ENCODE measurements at places on chromosomes 2 and 18. TPM values are rescaled to one million over a fixed set of nuclear protein-coding genes. Genes with fewer than 3 reads are reported as not detected.

Gene IL36A
- not detected for total RNA-seq

Gene MYO5B
- total RNA-seq, result 9.3 TPM

Gene MYO3B
- 0.63 TPM for total RNA-seq

Gene C1GALT1C1L
- total RNA-seq, result not detected

Gene TUBA3E
- 0.13 TPM for total RNA-seq

Gene ZAP70
- total RNA-seq, result 0.22 TPM

DNA sequence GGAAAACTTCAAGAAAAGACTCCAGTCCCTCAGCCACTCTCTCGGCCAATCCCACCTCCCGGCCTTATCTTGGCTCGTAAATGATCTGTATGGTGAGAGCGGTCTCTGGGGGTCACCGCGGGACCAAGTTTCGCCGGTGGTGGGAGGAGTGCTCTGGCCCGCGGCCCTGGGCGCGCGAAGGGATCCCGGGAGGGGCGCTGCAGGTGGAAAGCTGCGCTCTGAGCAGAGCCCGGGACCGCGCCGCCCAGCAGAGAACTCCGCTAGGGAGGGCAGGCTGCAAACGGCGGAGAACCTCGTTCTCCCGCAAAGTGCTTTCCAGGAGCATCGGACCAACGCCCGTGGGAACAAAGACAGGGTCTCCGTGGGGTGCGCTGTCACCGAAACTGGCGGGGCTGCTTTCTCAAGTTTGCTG, 622 bp downstream of the LRP2 start:
- DNase-seq, result peak; percentile 53

- peak; percentile 68 for DNase-seq
These were observed 467.7 kb downstream of the EPHA4 start for GRCh38 chr2:221104361-221104811.

- DNase-seq, result no peak
These were observed 96.3 kb downstream of the C18orf54 start for GRCh38 chr18:54453996-54454395.

DNA sequence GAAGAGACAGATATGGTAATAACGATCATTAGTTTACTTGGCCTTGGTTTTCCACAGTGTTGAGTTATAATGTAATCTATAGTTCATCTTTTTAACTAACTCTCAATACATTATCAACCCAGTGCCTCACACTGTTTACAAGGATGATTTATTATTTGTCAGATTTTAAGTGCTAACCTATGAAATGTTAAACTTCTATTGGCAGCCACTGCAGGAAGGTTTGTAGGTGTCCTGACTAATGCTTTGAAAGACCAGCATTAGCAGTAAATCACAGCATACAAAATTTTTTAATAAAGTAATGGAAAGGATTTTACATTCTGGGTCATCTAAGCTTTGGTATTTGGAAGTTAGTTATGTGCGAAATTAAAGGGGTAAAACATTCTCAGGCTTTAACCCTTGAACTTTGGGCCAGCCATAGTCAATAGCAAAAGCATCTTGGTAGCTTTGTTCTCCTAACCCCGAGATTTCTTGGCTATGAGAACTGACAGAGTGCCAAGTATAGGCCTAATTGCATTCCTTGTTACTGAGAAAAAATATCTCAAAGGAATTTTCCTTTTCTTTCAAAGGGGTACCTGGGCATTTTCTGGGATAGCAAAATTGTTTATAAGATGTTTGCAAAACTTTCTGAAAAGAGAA, 30.6 kb downstream of the SPATS2L start:
- DNase-seq, result no peak

DNA sequence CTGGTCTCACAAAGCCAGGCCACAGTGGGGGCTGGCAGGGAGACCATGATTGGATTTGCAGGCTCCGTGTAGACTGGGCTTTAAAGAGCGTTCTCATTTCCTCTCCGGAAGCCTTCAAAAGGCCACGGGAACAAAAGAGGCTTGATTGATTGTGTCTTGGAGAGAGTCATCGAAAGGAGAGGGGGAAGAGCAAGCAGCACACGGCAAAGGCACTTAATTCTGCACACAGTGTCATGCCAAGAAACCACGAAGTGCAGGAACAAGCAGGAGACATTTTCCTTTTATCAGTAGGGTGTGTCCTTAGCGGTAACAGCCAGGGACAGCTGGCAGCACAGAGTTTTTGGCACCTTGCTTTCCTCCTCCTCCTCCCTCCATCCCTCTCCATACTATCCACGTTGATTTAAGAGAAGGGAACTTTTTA, 47.7 kb downstream of the GLI2 start:
- no peak for DNase-seq

DNA sequence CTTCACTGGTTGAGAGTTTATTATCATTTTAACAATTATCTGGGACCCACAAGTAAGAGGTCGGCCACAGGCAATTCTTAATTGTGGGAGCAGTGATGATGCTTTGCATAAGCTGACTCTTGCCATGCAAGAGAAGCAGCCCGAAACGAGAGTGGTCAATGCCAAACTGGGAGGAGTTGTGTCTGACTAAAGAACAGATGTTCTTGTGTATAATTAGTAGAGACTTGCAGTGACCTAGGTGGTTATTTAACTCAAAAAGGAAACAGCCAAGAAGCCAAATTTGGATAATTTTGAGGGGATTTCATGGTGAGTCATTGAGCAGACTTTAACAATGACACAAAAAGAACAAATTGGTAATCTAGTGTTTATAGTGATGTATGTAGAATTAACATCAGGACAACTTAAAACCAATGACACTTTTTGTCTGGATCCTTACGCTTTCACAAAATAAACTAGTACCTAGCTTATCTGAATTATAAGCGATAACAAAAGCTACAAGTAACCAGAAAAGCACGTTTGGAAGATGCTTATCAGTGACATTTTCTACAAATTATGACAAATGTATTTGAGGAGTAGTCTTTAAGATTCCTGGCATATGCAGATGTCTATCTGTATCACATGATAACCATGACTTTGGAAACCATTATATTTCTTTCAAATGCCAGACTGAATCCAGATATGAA, 184.7 kb upstream of the DLGAP1 start:
- no peak for DNase-seq

DNA sequence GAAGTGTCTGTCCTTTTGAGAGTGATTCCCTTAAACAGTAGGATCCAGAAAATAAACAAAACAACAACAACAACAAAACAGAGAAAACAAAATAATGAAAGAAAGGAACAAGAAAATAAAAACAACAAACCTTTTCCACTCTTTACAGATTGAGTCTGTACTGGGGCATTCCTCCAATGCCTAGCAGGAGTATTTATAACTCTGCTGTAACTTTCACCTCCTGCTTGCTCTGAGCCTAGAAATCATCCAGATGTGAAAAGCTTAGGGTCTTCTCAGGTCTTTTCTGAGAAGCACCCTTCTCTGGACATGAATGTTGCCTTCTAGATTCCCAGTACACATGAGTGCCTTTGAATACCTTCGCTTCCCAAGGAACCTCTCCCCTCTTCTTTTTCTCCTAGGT, 1239.4 kb downstream of the CNTNAP5 start:
- DNase-seq, result no peak

GRCh38 chr18:76553715-76554546, 58.9 kb upstream of the ZNF516 start:
- DNase-seq, result no peak

GRCh38 chr2:161873707-161874106, 200.3 kb downstream of the DPP4 start:
- DNase-seq, result no peak

GRCh38 chr2:116452651-116453050, 1361.8 kb upstream of the DDX18 start:
- DNase-seq, result no peak

- no peak for DNase-seq
These were observed 110.6 kb downstream of the NEB start for GRCh38 chr2:151623631-151624030.

GRCh38 chr2:190947141-190947540, 66.5 kb downstream of the GLS start:
- DNase-seq, result no peak

DNA sequence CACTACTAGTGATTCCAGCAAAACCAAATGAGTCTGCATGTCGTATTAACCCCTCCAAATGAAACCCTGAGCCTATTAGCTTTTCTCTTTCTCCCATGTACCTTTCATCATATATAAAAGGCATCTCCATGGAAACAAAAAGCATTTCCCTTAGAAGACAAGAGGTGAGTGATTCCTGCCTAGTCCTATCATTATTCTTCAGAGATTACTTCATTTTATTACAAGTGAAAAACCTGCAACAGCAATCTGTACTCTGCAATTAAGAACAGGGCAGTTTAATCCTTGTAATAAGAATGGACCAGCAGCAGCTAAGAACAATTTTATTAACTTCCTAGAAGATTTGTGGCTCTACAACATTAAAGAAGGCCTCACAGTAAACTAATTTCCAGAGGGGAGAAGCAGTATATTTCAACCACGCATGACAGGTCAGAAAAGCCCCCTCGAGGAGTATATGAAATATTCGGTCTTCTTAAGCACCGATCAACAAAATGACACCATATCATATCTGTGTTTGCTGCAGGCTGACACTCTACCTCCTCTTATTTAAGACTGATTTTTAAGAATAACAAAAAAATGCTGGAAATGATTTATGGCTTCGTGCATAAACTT, 132.3 kb upstream of the TFPI start:
- DNase-seq, result no peak

DNA sequence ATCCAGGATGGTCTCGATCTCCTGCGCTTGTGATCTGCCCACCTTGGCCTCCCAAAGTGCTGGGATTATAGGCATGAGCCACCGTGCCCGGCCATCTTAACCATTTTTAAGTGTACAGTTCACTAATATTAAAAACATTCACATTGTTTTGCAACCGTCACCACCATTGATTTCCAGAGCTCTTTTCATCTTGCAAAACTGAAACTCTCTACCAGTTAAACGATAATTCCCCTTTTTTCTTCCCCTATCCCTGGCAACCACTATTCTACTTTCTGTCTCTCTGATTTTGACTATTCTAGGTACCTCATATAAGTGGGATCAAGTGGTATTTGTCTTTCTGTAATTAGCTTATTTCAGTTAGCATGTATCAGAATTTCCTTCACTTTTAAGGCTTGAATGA, 16.8 kb upstream of the NEUROD1 start:
- no peak for DNase-seq

DNA sequence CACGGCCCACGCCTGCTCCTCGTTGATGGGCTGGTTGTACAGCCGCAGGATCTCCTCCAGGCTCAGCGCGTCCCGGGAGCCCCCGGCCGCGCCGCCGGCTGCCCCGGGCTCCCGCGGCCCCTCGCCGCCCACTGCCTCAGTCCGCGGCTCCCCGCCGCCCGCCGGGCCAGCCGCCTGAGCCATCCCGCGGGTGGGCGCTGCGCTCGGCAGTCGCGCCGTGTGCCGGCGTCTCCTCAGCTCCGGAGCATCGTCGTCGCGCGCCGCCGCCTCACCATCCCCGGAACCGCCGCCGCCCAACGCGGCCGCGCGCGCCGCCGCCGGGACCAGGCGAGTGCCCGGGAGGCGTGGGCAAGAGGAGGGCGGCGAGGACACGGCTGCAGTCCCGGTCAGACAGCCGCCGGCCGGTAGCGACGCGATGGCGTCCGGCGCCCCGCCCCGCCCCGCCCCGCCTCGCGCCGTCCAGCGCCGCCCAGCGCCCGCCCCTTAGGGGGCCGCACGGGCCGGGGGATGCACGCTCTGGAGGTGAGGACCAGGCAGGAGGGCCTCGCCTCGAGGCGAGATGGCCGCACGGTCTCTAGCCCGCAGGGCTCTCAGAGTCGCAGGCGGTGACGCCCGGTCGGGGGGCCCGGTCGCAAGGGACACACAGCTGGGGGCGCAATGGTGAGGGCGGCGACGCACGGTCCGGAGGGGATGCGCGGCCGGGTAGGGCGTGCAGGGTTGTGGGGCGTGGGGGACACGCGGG, at the start of gene SPIRE1:
Gene SPIRE1 (minus strand): TSS at position 424 of the 742 bp plus-strand sequence. CDS start 241 bp downstream, at position 183.
- peak; percentile 69 for DNase-seq

DNA sequence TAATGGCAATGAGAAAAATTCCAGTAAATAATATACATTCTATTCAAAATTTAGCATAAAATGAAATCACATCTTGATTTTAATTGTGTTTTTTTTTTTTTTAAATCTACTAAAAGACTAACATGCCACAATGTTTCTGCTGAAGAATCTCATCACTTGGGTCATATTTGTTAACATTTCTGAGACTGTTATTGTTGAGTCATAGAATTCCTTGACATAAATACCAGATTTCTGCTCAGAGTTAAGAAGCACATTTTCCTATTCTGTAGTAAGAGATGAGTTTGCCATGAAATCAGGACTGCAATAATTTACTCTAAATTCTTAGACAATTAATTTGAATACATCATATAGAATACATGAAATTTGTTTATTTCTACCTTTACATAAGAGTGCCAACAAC, 154.9 kb upstream of the KYNU start:
- DNase-seq, result no peak
